Caki2 (cell line): ENCODE measurements at places on chromosomes 7 and 10. TPM values are rescaled to one million over a fixed set of nuclear protein-coding genes. Genes with fewer than 3 reads are reported as not detected.

The GHRHR gene
- total RNA-seq = not detected in 2 replicates

DNA sequence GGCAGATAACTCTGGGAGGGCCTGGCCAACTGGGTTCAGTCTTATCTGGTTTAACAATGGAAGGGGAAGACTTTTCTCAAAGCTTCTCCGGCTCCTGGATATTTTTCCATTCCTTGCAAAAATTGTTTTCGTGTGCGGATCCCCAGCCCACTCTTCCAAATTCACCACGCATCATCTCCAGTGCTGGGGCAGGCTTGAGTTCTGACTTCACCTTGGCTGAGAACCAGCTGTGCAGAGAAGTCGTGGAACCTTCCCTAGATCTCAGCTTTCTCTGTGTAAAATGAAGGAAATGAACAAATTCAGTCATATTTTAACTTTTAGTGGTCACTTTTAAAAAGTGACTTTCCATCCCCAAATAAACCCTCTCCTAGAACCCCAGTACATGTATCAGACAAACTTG, 297.0 kb downstream of the TCF7L2 start:
- no peak for DNase-seq

DNA sequence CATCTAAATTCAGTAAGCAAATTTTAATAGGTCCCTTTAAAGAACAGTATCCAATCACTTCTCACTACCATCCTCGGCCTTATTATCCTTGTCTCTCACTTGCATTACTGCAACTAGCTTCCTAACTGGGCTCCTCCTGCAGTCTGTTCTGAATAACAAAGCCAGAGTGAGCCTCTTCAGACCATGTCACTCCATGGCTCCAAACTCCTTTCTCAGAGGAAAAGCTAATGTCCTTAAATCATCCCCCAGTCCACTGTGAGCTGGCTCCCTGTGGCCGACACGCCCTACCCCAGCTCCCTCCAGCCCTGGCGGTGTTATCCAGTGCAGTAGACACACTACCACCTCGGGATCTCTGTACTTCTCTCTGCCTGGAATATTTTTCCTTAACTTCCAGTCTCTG, 80.0 kb downstream of the EPC1 start:
- DNase-seq = no peak

The ZNF716 gene
- not detected in 2 replicates for total RNA-seq

The MACC1 gene
- total RNA-seq = not detected in 2 replicates

GRCh38 chr7:127876393-127876792, 154.8 kb downstream of the LRRC4 start:
- DNase-seq = no peak

DNA sequence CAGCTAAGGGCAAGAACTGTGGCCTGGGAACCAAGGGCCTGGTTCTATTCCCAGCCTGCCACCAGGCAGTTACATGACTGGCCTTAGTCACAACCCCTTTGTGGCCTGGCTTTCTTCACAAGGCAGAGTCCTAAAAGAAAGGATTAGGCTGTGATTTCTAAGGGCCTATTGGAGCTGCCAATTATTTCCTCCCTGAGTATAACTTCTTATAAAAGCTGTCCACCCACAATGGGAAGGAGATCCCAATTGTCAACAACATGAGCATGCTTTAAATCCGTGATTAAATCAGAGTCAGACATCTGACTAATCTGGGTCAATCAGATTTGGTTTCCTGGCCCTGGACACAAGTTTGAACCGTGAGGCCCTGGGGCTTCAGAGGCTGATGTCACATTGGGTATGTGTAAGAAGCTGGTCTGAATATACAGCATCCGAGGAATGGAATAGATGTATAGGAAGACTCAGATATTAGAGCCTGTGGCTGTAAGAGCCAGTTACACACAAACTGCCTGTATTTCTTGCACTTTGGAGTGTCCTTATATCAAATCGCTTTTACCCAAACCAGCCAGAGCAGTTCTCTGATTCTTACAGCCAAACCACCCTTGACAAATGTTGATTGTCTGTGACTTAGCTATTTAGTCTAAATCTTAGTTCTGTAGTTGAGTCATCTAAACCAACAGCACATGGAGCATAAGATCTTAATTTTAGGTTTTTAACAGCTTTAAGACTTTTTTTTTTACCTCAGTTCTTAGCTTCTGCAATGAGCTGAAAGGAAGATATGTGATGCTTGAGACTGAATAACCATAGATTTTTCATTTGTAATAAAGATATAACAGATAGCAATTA, 61.3 kb downstream of the ABCB4 start:
- peak; percentile 37 for DNase-seq

- DNase-seq = no peak
Measured at GRCh38 chr10:42859256-42859655, 76.7 kb downstream of the BMS1 start.

- peak; percentile 28 for DNase-seq
Measured at GRCh38 chr7:39838326-39838725, 111.7 kb upstream of the CDK13 start.

The RAPGEF5 gene
- 7.9 and 10.2 TPM in 2 replicates for total RNA-seq

DNA sequence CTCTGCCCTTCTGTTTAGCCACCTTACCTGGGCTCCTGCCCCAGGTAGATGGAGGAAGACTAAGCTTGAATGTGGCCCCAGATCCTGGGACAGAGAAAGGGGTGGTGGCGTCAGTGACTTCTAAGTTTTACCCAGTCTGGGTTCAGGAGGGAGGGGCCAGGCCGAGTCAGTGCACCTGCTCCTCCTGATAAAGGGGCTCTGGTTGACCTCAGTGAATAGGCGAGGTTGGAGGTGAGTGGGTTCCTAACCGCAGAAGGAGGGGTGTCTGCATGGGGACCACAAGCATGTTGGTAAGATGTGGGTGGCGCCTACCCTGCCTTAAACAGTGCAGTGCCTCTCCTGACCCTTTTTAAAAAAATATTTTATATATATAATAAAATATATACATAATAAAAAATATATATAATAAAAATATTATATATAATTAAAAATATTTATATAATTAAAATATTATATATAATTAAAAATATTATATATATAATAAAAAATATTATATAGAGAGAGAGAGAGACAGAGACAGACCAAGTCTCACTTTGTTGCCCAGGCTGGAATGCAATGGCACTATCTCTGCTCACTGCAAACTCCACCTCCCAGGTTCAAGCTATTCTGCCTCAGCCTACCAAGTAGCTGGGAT, 97.3 kb upstream of the GTF2I start:
- DNase-seq = no peak

DNA sequence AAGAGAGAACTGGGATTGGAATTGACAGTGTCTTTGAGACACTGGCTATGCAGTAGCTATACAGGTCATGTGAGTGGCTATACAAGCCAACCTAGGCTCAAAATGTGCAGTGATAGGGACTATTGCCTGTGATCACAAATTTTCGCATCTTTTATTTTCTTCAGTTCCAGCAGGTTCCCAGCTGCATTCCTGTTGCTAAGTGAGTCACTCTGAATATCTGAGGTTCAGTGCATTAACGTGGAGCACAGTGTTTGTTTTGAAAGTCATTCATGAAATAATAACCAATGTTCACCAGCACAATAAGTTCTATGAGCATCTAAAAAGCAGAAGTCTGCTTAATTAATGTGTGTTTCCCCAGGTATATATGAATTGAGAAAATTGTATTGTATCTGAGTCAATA, 1236.0 kb upstream of the CELF2 start:
- DNase-seq = no peak

- DNase-seq = no peak
Measured at GRCh38 chr10:29035721-29036120, 253.1 kb upstream of the LYZL1 start.

The LRRC17 gene
- 1.5 TPM in 1 of 2 replicates, not detected in the other for total RNA-seq

The AFAP1L2 gene
- total RNA-seq = 9.0 and 17.6 TPM in 2 replicates

The PCLO gene
- total RNA-seq = 0.88 and 2.0 TPM in 2 replicates

DNA sequence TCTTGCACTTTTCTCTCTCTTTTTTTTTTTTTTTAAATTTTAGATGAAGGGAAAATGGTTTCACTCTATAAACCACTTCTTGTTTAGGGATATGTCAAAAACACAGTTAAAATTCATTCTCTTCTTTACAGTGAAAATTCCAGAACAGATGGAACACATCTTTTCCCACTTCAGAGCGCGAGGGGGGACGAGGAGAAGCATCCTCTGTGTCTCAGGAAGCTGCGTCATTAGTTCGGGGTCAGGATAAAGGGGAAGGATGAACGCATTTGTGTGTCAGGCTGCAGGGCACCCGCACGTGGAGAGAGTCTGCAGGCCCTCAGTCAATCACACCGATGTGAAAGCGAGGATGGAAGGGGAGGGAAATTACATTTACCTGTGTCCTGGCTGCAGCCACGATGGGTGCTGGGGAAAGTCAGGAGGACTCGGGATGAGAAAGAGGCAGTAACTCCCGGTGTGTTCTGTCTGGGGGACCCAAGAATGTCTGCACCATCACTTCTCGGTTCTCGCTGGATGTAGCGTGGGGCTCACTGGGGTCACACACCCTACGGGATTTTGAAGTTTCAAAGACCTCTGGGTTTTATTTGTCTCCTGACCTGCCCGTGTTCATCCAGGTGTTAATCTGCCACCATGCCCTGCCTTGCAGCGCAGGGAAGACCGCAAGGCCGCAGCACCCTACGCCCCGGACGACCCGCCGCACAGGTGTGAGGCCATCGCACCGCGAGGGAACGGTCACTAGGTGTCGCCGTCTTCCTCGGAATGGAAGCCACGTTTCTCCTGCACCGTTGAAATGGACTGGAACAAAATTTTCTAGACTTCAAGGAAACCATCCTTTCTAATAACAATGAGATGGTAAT, 66.7 kb upstream of the PITRM1 start:
- peak; percentile 56 for DNase-seq

- no peak for DNase-seq
Measured at GRCh38 chr7:22979861-22980260, 34.1 kb downstream of the HYCC1 start.

GRCh38 chr7:64959072-64959747, 31.6 kb downstream of the ZNF117 start:
- no peak for DNase-seq

GRCh38 chr10:133457100-133457841, 3.5 kb downstream of the SCART1 start:
- DNase-seq = no peak

The NPVF gene
- total RNA-seq = not detected in 2 replicates

DNA sequence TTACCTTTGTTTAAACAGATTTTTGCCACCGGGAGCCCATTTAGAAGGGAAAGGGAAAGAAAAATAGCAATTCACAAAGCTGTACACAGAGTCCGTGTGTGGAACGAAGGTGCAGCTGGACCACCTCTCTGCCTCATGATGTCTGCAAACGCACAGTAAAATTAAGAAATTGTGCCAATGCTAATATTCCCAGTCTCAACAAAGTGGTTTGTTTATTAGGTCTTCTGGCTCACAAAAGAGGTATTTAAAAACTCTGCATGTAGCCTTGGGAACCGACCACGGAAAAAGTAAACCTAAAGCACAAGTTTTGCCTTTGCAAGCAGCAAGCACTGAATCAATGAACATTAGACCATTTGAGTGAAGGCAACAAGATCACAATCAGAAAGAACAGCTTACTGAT, 57.7 kb downstream of the CREB3L2 start:
- DNase-seq = no peak

DNA sequence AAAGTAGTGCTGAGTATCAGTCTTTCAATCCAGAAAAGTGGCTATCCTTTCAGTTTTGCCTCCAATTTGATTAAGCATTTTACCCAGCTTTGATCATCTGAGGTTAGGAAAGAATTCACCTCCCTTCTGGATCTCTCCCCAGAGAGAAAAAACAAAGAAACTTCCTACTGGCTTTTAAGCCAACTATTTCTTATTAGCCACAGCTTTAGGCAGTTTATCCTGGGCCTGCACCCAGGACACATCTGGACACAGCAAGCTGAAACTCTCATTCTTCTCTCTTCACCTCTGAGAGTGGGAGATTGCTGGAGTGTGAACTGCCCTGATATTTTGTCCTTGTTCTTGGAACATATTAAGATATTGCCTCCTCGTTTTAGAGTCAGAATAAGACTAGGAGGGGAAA, 43.5 kb upstream of the LSM8 start:
- DNase-seq = no peak

DNA sequence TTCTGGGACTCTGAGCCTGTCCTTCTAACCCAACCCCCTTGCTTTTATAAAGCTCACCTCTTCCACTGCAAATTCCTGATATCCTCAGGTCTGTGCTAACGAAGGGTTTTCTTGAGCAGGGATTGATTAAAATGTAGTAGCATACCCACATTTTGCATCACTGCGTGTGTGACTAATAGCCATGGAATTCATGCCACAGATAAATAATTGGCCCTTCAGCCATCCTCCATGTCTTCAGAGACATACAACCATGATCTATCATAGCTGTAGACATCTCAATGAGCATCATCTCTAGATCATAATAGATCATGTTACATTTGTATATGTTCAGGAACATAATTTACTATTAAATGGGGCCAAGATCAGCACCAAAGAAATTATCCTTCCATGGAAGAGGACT, 990.3 kb downstream of the KCNMA1 start:
- peak; percentile 20 for DNase-seq

DNA sequence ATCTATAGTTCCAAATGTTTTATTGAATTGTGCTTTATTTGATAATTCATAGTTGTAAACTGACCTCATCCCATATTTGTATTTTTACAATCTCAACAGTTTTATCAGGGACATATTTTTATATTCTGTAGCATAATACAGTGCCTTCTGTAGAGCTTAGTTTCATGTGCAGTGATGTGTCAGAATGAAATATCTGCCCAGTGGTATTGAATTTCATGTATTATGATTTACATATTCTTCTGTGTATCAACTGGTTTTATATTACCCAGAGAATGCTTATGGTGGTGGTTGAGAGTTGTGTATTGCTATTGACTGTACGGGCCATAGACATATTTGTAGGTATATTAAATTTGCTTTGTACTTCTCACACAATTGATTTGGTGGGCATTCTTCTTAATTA, 89.9 kb downstream of the KAT6B start:
- no peak for DNase-seq

DNA sequence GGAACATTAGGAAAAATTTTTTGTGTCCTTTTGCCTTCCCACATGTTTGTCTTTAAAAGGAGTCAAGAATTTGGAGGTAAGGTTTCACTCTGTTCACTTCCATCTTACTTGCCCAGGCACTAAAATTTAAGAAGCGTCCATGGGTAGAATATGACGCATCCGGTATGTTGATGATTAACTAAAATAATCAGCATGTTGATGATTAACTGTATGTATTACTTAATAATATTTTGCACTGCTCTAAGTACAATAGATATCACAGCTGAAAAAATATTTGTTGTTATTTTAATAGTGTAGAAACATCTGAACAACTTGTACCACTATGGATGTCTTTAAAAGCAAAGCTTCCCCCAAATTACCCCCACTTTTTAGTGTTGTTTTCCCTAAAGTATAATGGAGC, 11.5 kb downstream of the ANKRD22 start:
- peak; percentile 36 for DNase-seq

The CPXM2 gene
- total RNA-seq = not detected in 2 replicates

The MORN4 gene
- 8.2 and 10.5 TPM in 2 replicates for total RNA-seq

GRCh38 chr10:63765126-63765525, 243.9 kb downstream of the REEP3 start:
- peak; percentile 14 for DNase-seq

The ATG9B gene
- 0.68 TPM in 1 of 2 replicates, not detected in the other for total RNA-seq

The FKBP6 gene
- not detected in 2 replicates for total RNA-seq

The ZP3 gene
- total RNA-seq = 17.1 and 21.8 TPM in 2 replicates

The IFIT1B gene
- total RNA-seq = not detected in 2 replicates

GRCh38 chr10:131418681-131419080, 107.2 kb upstream of the TCERG1L start:
- peak; percentile 18 for DNase-seq
